NCI-H1436 treated with DMSO at 0.1 percent for 48 hours (cell line): ENCODE measurements at places on chromosomes 11 and 22.

DNA sequence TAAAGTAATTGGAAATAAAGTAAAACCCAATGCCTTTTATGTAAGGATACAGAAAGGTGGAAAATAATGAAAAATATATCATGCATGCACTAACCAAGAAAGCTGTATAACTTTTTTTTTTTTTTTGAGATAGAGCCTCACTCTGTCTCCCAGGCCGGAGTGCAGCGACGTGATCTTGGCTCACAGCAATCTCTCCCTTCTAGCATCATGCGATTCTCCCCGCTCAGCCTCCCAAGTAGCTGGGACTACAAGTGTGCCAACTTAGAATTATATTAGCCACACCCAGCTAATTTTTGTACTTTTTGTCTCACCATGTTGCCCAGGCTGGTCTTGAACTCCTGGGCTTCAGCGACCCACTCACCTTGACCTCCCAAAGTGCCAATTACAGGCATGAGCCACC lies 4.5 kb downstream of the GGT5 start:
- no peak for DNase-seq

DNA sequence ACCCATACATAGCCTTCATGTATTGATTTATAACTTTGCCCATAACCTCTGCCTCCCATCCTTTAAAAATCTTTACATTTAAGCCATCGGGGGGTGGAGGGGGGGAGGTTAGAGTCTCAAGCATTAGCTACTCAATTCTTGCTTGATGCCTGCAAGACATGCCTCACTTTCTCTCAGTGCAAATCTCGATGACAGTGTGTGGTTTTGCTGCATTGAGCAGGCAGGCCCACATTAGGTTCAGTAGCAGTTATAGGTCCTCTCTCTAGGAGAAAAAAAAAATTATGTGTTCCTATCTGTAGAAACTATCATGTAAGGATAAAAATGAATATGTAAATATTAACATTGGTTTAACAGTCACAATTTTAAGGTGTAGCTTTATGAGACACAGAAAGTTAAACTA lies 314.0 kb upstream of the ANO3 start:
- DNase-seq, result no peak

DNA sequence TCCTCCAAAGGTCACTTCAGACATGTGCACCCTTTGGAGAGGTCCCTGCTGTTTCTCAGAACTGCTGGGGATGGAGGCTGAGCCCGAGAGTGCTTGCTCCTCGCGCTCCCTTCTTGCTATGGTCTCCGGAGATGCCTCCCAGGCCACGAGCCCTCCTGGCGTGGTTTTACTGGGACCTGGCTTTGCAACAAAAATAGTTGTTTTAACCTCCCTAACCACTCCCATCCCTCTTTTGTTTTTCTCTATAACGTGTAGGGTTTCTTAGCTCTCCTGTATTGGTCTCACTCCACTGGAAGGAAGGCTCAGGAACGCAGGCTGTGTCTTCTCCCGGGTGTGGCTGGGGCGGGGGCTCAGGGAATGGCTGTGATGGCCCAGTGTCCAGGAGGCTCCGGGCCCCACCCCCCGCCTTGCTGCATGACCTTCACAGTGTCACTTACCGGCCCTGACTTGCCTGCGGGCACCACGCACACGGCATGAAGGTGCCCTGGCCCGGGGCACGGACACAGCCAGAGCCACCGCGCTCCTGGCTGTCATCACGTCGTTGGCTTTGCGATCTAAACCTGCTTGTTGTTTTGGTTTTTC lies 5.6 kb downstream of the PTDSS2 start:
- DNase-seq, result no peak

DNA sequence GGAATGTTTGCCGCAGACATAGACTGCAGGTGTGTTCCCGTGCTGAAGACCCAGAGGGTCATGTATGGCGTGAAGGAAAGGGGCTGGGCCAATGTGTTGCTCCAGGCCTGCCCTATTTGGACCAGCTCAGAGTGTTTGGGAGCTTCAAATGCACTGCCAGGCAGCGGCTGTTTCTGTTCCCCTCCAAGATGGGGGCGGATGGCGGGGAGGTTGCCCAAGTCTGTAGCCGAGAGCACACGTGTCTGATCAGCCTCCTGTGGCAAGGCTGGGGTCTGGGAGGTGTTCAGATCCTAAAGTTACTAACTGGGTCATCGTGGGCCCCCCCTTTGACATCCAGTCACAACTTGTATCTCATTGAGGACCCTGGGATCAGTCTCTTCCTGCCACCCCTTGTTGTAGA lies 45.5 kb downstream of the CACNA1I start:
- no peak for DNase-seq

DNA sequence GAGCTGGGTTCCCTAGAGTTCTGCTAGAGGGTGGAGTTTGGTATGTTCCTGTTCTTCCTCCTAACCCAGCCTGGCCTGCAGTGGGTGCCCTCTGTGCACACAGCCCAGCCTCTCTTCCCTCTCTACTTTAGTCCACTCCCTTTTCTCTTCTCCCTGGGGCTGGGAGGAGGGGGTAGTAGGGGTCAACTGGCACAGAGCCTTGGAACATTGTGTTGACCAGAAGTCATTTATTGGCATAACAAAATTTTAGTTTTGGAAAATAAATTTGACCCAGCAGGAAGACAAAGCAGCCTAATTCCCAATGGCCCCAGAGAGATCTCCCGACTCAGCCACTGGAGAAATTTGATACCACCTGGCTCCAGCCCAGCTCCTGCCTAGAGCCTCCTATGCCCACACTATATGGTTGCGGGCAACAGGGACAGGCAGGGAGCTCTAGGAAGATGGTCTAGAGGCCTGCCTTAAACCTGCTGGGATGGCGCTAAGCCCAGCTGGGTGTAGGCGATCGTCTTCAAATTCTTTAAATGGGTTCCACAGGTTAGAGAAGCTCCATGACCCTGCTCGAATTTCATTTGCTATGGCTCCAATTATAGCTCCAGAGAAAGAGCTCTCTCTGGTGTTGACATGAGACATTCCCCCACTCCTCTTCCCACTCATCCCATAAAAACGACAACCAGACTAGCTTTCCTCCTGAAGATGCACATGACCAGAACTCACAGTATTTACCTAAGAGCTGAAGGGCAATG lies 9.9 kb downstream of the PCSK7 start:
- no peak for DNase-seq

DNA sequence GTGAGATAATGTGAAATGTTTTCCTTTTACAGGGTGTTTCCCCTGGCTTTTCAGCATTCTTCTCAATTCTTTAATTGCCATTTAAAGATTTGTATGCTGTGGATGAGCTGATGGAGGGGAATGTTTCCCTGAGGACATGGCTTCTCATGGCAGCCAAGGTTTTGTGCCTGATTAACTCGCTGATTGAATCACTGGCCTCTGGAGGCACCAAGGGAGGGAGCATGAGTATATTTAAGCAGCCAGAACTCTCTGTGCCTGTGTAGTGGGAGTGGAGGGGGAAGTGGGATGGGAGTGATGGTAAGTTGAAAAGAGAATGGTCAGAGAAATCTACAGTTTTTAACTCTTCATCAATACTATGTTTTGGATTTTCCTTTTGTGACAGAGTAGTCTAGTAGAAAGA lies 88.7 kb downstream of the STIM1 start:
- no peak for DNase-seq

DNA sequence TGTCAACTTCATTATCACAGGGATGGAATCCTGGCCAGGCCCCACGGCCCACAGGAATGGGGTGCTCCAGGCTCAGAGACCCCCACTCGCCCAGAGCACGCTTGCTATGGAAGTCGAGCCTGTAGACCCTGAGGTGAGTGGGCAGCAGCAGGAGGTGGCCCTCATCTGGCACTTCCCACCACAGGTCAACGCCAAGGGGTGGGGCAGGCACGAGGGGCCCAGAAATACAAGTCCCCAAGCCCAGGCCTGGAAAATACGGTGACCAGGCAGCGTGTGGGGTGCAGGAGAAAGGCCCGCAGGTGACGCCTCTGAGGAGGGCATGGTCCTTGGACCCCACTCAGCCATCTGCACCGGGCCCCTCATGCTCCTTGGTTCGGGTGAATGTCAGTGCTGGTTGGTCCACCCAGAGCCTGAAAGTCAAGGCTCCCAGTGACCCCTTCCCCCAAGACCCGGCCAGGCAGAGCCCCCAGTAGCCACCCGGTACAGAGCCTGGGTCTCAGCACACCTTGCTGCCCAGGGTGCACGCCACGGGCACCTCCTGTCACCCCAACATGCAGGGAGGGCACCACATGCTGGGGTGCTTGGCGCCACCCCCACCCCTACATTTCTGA lies 2.4 kb downstream of the MOB2 start:
- DNase-seq, result no peak

DNA sequence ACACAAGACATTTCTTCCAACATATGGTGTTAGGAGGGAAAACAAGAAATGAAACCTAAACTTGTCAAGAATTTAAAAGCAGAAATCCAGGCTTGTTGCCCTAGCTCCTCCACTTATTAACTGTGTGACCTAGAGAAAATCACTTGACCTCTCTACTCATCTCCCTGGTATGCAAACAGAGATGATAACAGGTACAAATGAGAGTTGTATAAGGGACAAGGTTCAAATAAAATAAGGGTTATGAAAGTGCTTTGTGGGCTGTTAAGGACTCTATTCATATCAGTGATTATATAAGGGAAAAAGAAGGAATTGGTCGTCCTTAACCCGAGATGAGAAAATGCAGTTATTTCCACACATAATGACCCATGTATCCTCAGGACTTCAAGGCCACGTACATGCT lies 372.7 kb upstream of the TENM4 start:
- no peak for DNase-seq

- DNase-seq, result no peak
Measured at GRCh38 chr22:27930331-27931060, 11.4 kb upstream of the PITPNB start.

DNA sequence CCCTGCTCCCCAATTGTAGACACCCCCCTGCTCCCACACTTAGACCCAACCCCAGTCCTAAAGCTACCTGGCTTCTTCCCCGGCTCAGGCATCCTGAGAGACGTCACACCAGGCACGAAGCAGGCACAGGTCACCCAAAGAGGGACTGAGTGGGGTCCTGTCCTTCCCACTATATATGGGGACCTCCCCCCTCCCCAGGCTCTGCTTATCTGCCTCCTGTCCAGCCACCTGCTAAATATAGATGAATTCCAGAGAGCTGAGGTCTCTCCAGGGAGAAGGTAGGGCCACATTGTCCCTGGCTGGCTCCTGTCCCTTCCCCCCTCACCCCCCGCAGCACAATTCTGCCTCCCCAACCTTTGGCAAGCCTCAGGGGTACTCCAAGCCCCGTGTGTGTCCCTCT lies at the start of gene MYBPC3:
Gene MYBPC3, minus strand, starts transcription at position 147 of the 400 bp plus-strand sequence. Its CDS starts 55 bp downstream, at position 92.
- DNase-seq, result no peak

DNA sequence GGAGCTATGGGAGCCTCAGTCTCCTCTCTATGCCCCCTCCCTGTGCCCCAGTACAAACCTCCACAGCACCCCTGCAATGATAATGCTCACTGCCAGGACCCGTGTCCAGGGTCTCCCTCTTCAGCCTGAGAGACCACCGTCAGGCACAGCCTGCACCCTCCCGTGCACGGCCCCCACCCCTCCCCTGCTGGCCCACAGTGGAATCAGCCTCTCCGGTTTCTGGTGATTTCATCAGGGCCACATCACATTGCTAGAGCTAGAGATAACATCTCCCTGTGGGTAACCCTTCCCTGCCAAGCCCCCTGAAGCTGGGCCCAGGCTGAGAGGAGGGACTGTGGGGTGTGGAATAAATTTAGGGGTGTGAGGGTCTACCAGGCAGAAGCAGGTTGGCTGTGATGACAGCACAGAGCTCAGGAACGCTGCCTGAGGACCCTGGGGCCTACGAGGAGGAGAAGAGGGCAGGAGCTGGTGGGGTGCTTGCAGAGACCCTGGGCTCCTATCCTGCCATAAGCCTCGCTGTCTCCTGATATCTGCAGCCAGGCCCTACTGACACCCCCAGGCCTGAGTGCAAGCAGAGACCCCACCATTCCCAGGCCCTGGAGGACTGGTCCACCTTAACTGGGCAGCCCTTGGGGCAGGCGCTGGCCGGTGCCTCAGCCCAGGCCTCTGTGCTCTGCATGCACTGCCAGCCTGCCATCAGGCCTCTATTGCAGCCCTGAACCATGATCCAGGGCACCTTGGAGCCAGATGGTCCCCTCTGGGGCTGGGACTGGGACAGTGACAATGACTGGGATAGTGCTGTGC lies at the start of gene KLHDC7B:
Gene KLHDC7B, plus strand, starts transcription at position 378 of the 804 bp plus-strand sequence. Its CDS starts 345 bp downstream, at position 723.
- DNase-seq, result no peak

DNA sequence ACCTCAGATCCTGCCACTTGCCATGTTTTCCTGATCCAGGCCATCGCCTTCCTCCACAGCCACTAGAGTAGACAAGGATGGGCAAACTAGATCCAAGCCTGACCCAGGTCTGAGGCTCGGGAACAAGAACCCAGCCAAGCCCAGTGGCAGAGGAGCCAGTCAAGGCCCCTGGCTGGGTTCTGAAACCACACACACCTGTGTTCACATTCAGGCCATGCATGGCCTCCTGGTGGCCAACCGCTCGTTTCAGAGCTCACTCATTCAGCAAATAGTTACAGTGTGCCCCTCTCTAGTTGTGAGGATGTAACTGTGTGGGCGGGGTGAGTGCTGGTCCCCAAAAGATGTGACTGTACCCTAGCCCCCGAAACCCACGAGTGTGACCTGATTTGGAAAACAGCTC lies 337.6 kb downstream of the CTTN start:
- DNase-seq, result no peak

DNA sequence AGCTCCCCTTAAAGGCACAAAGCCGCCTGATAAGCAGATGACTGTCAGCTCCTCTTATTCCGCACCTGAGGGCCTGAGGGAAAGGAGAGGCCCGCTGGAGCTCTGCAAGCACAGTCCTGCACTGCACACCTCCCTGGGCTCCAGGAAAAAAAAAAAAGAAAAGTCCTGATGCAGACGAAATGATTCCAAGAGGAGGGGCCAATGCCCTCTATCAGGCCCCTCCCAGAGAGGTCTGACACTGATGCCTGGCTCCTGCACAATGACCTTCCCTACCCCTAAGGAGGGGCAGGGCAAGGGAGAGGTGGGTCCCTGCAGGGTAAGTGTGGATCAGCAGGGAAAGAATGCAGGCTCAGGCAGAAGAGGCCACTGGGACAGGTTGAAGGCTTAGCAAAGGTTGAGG lies 572.7 kb downstream of the SOX6 start:
- DNase-seq, result no peak

DNA sequence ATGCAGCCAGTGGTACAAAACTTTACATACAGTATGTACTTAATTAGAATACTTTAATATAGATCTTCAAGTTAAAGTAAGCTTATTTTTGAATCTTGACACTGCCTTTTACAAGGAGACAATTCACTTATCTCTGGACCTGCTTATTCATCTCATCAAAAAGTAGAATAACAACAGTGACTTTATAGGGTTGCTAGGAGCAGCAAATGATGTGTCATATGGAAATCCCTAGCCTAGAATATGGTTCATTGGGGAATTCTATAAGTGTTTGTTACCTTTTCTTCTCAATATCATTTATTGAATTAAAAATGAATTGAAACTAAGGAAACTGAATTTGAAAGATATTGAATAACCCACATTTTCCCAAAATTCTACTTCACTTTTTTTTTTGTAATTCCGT lies 45.0 kb upstream of the FIBIN start:
- DNase-seq, result no peak
